Fibroblast of villous mesenchyme (primary cell): ENCODE measurements at places on chromosomes 12 and 14. TPM values are rescaled to one million over a fixed set of nuclear protein-coding genes. Genes with fewer than 3 reads are reported as not detected.

DNA sequence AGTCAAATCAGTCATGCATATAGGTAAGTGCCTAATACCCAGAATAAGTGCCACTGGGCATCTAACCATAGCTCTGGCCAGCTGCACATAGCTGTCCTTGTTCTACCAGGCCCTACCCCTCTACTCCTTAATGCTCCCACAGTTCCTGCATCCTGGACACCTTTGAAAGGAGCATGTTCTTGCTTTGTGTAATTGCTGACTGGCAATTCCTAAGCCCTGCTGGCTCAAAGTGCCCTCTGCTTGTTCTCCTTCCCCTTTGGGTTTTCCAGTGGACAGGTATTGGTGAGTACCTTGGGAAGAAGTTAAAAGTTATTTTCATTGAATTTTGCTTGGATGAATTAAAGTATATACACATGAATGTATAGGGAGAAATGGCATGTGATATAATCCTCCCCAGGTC is 516.4 kb downstream of the ETNK1 start:
- DNase-seq = no peak

GRCh38 chr12:88812610-88813009 is 232.3 kb upstream of the KITLG start:
- no peak for DNase-seq

DNA sequence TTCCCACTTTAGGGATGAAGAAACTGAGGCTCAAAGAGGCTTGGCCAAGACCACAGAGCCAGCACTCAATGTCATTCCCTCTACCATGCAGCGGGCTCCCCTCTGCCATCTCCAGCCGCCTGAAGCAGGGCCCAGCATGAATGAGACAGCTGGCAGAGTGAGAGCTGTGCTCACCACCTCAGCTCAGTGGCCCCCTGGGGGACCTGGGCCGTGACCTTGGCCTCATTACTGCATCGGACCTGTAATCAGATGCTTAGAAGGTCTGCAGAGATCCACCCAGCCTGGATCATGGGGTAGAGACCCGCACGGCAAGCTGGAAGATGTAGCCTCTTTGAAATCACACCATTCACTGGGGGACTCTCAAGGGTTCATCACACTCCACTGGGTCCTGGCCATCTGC is 22.7 kb upstream of the CORO1C start:
- DNase-seq = no peak

GRCh38 chr14:83271663-83272062 is 1738.0 kb upstream of the SEL1L start:
- no peak for DNase-seq

- no peak for DNase-seq
These were observed 6.3 kb upstream of the BMP4 start for GRCh38 chr14:53962953-53963319.

DNA sequence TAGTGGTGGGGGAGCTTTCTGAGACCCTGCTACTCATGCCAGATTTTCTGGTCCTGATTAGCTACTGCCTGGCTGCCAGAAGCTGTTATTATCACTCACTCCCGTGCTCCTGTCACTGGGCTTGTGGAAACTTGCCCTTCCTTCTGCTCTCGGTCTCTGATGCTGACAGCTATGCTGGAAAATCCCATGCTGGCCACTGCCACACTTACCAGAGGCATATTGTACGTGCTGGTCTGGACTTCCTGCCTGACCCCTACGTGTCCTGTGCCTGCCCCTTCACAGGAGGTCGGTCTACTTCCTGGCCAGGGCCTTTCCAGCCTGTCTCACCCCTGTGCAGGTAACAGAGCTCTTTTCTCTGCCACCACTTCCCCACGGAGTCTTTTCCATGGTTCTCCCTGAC is 149.4 kb upstream of the PLEKHG7 start:
- DNase-seq = no peak

DNA sequence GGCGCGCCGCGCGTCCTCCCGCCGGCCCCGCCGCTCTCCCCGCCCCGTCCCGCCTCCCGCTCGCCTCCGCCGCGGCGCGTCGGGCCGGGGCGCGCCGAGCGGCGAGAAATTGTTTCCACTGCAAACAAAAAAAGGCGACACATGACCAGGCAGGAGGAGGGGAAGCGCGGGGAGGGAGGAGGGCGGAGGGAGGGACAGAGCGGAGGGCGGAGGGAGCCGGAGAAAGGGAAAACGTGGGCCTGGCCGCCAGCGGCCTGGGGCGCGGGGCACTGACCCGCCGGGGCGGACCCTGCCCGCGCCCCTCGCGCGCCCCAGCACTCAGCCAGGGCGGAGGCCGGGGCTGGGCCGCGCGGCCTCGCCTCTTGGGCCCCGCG is at the start of gene FOXN3:
FOXN3 (minus strand) TSS at position 143 of the 374 bp plus-strand sequence. CDS start 4,757 bp downstream, outside the sequence.
- peak; percentile 89 for DNase-seq

Gene TAS2R46
- total RNA-seq = 4.2 and 4.3 TPM in 2 replicates

Gene OR2AP1
- total RNA-seq = not detected in 2 replicates

Gene RAD9B
- 0.64 and 1.3 TPM in 2 replicates for total RNA-seq

Gene NOPCHAP1
- 6.1 and 7.8 TPM in 2 replicates for total RNA-seq

Gene MANSC4
- not detected in 2 replicates for total RNA-seq
